RPMI7951 (cell line): ENCODE measurements at places on chromosomes 16 and 17. TPM values are rescaled to one million over a fixed set of nuclear protein-coding genes. Genes with fewer than 3 reads are reported as not detected.

GRCh38 chr17:79801156-79802038 lies 4.5 kb upstream of the CBX8 start:
- peak; percentile 55 for DNase-seq

PMP22 gene
- total RNA-seq = 62.1 and 64.6 TPM in 2 replicates

GRCh38 chr17:48056246-48056745 lies 8.1 kb downstream of the NFE2L1 start:
- DNase-seq = no peak

NKD1 gene
- total RNA-seq = 13.6 and 14.2 TPM in 2 replicates

KRT31 gene
- total RNA-seq = not detected in 2 replicates

DNA sequence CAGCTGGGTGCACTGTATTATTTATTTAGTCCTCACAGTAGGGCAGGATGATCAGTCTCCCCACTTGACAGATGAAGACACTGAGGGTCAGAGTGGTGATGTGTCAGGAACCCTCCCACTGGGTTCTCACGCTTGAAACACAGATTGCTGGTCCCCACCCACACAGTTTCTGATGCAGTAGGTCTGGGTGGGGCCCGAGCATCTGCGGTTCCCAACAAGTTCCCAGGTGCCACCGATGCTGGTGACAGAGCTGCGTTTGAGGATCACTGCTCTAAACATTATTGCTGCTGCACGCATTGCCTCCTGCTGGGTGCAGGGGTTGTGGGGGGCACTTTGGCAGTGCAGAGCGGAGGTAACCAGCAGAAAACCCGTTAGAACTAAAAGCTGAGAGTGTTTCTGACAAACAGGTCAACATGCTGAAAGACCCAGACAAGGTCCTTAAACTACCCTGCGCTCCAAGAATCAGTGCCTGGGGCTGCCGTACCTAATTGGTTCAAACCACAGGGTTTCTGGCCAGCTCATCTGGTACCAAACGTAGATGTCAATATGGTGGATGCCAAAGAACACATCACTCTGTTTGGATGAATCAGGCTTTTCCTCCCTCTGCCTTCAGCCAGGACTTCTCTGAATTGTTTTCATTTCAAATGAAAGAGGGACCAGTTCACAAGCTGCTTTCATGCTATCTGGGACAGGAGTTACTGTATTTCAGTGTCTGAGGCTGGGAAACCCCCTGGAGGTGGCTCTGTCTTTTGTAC lies 76.0 kb downstream of the ABCC1 start:
- peak; percentile 95 for DNase-seq

DNA sequence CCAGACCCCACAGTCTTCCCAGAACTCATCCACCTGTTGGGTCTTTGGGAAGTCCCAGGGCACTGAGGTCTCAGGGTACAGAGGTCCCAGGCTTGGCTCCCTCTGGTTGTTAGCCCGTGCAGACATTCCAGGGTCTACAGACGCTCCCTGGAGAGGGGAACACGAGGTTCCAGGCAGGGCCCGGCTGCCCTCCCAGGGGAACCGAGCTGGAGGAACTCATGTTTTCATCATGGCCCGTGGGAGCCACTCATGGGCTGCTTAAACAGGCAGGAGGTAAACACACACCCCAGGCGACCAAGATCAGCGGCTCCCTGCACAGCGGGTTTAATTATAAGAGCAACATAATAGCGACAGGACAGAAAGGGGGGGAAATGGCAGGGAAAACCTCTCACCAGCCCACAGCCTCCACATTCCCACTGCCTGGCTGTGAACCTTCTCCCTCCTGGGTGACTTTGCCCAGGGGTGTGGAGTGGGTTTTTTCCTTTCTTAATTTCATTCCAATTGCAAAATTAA lies 36.5 kb downstream of the TRARG1 start:
- DNase-seq = no peak

- peak; percentile 55 for DNase-seq
Measured at GRCh38 chr17:47295037-47295873, 28.5 kb upstream of the EFCAB13 start.

DNA sequence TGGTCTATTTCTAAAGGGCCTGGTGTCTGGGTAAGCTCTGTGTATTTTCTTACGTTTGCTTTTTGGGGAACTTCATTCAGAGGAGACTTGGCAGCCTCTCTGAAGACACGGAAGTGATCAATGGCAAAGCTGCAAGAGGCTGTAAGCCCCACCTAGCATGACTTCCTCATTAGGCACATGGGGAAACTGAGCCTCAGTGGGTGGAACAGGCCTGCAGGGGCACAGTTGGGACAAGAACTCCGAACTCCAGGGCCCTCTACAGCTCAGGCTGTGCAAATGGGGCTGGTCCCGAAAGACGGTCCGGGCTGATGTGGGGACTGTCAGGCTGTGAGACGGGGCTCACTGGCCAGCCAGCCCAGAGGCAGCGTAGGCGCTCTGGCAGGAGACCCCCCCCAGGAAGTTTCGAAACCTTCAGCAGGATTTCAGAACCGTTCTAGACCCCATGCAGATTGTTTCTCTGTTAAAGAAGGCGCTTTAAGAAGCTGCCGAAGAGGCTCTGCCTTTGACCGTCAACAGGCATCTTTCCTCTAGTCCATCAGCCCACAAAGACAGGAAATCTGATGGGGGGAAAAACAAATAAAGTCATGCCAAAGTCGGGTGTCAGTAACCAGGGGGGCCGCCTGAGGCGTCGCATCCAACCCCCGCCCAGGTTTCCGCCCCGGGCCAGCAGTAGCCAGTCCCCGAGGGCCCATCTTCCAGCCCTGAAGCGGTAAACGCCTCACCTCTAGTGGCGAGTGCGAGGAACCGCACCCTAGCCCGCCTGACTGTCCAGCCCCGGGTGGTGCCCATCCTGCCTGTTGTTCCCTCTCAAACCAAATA lies 79.8 kb upstream of the TBC1D3K start:
- no peak for DNase-seq

CORO6 gene
- 9.9 and 10.1 TPM in 2 replicates for total RNA-seq

NEUROD2 gene
- total RNA-seq = not detected in 2 replicates

CCDC200 gene
- not detected in 2 replicates for total RNA-seq
